Activated naive CD8-positive, alpha-beta T cell treated with anti-CD3 and anti-CD28 coated beads for 36 hours (primary cell): ENCODE measurements at places on chromosomes 4 and X.

- peaks cover 5% of the 10 kb centered on the region for H3K27me3 ChIP-seq
- no peaks in the 10 kb centered on the region for H3K4me1 ChIP-seq
- H3K27ac ChIP-seq: no peak overlapping the region
- DNase-seq: no peak
- H3K4me3 ChIP-seq: no peak overlapping the region
These were observed 234.7 kb downstream of the LDB2 start for GRCh38 chr4:16663732-16664131.

- H3K4me3 ChIP-seq: no peak overlapping the region
- H3K4me1 ChIP-seq: no peaks in the 10 kb centered on the region
- H3K36me3 ChIP-seq: no peaks in the 10 kb centered on the region
- no peak for DNase-seq
- H3K27me3 ChIP-seq: peaks cover 3% of the 10 kb centered on the region
- H3K27ac ChIP-seq: no peak overlapping the region
These were observed 12.2 kb downstream of the RNF150 start for GRCh38 chr4:141121101-141121500.

DNA sequence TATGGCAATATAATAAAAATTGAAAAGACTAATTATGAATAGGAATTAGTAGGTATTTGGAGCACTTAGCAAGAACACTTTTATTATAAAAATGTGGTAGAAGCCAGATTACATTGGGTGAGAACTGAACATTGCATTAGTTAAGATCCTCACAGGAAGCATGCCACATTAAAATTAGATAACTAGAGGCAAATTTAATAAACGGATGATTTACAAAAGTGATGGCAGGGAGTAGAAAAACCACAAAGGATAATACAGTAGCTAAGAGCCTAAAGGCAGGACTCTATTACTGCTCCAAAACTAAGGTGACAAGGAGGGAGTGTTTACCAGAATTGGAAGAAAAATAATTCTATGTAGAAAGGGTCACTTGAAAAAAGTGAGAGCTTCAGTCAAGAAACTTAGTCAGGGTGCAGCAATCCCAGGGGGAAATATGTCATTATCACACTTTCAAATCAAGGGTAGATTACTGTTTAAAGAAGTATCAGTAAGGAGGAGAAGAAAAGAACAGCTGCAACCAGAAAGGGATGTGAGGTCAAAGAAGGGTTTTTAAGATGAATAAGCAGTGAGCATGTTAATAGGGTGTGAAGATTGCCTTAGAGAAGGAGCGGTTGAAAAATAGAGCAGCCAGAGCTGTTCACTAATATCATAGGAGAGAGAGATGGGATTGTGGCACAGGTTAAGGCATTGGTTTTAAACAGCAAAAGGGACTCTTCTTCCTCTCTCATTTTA lies 84.6 kb downstream of the NDST4 start:
- H3K36me3 ChIP-seq: no peaks in the 10 kb centered on the region
- H3K4me3 ChIP-seq: no peak overlapping the region
- H3K4me1 ChIP-seq: no peaks in the 10 kb centered on the region
- H3K27ac ChIP-seq: no peak overlapping the region

- peaks cover 3% of the 10 kb centered on the region for H3K27me3 ChIP-seq
- H3K27ac ChIP-seq: no peak overlapping the region
- no peaks in the 10 kb centered on the region for H3K36me3 ChIP-seq
- no peak for DNase-seq
- H3K4me1 ChIP-seq: no peaks in the 10 kb centered on the region
- H3K4me3 ChIP-seq: no peak overlapping the region
These were observed 102.7 kb downstream of the SPCS3 start for GRCh38 chr4:176422511-176422910.

GRCh38 chr4:163618845-163619244 lies 124.4 kb downstream of the TMA16 start:
- DNase-seq: no peak
- H3K27me3 ChIP-seq: no peaks in the 10 kb centered on the region
- no peak overlapping the region for H3K4me3 ChIP-seq
- peaks cover 8% of the 10 kb centered on the region for H3K4me1 ChIP-seq
- H3K36me3 ChIP-seq: no peaks in the 10 kb centered on the region

DNA sequence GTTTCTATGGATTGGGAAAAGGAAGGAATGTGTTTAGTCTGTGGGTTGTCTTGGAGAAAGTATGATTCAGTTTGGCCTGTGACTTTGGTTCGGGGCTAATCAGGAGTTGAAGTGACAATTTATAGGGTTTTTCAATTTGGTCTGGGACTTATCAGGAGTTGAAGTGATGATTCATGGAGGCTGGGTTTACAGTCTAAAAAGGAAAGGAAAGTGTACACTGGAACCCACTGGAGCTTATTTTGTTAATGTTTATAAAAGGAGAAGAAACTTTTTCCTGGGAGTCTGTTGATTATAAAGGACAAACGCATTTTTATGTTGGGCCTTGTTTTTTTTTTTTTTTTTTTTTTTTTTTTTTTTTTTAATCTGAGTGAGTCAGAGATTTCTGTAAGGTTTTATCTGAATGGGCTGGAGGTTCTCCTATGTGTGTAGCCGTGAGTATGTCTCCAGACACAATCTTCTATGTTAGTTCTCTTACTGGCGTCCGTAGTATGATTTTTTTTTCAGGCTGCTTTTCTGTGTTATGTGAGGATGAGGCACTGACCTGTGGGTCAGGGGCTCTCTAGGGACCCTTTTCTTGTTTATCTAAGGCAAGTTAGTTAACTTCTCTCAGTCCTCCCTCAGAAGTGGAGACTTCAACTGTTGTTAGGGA lies 33.0 kb upstream of the RAB9B start:
- no peak overlapping the region for H3K4me3 ChIP-seq
- no peak for DNase-seq
- no peak overlapping the region for H3K27ac ChIP-seq
- H3K36me3 ChIP-seq: no peaks in the 10 kb centered on the region
- H3K4me1 ChIP-seq: no peaks in the 10 kb centered on the region
